ENCODE measurements at places on chromosomes 2 and 18.

- no peak for DNase-seq
Measured at GRCh38 chr2:200095436-200095835, 140.1 kb downstream of the MAIP1 start.

DNA sequence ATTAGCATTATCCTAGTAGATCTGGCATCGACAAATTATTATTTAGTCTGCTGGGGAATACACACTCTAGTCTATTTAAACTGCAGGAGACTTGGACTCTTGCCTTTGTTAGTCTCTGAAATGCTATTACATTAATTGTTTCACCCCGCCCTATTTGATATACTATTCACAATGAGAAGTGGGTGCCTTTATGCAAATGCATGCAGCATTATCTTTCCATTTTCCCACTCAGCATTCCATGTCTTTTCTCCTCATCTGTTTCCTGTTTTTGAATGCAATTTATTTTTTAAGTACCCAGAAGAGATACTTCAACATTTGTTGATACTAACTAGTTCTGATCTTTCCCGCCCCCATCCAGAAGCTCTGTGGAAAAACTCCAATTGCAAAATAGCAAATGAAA is 395.3 kb upstream of the NXPH2 start:
- DNase-seq: no peak

DNA sequence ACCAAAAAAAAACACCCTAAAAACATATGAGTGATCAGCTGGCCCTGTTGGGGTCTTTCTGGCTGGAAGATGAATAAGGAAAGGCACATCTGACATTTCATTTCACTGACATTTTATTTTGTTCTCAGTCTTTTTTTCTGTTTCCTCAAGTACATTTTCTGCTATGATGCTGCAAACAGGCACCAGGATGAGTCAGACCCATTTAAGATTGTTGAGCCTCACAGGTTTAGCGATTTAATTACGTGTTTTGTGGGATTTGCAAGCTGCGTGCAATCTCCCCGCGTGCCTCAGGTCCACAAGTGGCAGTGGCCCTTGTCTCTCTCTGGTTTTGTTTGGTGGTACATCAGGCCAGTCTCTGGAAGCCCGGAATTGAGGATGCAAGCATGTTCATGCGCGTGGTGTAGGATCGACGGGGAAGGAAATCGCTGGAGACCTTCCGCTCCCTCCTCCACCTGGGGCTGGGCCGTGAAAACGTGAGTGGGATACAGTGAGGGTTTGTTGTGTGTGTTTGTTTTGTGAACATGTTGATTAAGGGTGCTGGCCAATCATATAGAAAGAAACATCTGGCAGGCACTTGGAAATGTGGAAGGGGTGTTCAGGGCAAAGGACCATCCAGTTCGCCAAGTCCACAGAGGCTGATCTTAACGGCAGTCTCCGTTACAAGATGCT is 120.2 kb upstream of the ZNF516 start:
- no peak for DNase-seq

DNA sequence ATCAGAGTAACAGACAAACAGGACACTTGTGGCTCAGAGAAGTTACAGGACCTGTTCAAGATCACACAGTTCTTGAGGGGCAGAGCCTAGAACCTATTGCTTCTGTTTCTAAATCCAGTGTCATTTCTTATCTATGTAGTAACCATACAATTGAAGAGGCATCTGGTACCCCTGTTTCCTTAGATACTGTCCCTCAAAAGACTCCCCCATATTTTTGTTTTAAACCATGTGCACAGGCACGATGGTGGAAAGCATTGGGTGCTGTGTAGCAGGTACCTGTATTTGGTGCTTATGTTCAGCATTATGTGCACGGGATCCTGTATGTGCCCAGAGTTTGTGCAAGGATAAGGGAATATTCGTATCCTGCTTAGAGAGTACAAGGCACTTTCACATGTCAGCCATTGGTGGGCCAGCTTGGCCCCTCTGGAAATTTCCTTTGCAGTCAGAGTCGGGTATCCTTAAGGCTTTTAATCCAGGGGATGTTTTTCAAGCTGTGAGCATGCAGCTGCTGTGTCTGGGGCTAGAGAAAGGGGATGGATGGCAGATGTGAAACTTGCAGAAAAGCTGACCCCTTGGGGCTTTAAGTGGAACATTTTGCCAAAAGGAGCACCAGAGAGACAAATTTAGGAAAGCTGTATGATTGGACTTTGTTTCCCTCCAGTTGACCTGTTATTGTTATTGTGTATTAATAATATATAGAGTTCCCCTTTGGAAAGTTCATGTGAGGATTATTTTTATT is 2.1 kb downstream of the LBH start:
- DNase-seq: no peak

DNA sequence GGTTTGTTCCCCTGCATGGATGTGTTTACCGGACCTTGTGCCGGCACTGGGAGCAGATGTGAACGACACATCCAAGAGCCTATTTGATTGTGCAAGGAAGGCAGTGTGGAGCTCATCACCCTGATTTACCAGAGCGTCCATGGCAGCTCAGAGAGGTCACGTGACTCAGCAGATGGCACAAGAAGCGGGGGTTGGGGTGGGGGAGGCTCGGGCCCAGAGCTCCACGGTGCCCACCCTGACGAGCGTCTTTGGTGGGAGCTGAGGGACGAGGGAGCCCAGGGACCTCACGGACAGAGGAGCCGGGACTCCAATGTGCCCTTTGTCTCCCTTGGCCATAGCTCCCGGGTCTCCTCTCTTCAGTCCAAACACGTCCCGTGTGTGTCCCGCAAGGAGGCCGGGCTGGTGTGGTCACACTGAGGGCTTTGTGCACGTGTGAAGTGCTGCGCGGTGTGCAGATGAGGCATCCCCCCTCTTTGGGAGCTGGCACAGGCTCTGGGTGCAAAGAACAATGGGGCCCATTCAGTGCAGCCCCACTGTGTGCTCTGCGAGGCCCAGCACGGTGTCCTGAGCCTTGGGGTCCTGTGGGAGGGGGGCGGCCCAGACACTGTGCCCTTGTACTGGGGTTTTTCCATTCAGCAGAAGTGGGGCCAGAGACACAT is 15.5 kb downstream of the KCNIP3 start:
- no peak for DNase-seq

Data from GM13976 (cell line).